ENCODE measurements at places on chromosomes 2 and 18. TPM values are rescaled to one million over a fixed set of nuclear protein-coding genes. Genes with fewer than 3 reads are reported as not detected.

Gene WNT10A
- 7.7 TPM for total RNA-seq

Gene SIX3
- total RNA-seq: not detected

Gene RETREG2
- total RNA-seq: 72.7 TPM

Gene RBKS
- total RNA-seq: 1.1 TPM

Gene EMILIN2
- 1.3 TPM for total RNA-seq

Gene KIF3C
- 1.9 TPM for total RNA-seq

Gene CD302
- total RNA-seq: 0.48 TPM

Gene REG3G
- total RNA-seq: not detected

Gene SLC4A3
- 5.3 TPM for total RNA-seq

Gene THOC1
- total RNA-seq: 26.7 TPM

Gene NEB
- total RNA-seq: 0.21 TPM

Gene COL6A3
- 0.72 TPM for total RNA-seq

Gene RUFY4
- total RNA-seq: not detected

Gene STK17B
- 74.0 TPM for total RNA-seq

Gene GCG
- not detected for total RNA-seq

Gene SPATA3
- not detected for total RNA-seq

Gene CNNM4
- 3.1 TPM for total RNA-seq

Gene CROCC2
- not detected for total RNA-seq

Gene TLX2
- not detected for total RNA-seq

Gene C1GALT1C1L
- total RNA-seq: not detected

Gene TPO
- not detected for total RNA-seq

Gene TDRD15
- total RNA-seq: not detected

Gene CCDC85A
- total RNA-seq: not detected

Gene DHRS9
- total RNA-seq: 0.72 TPM

Gene GREB1
- 0.21 TPM for total RNA-seq

Gene CCT7
- 351 TPM for total RNA-seq

Gene MAL
- total RNA-seq: 1.3 TPM

Gene C2orf66
- 0.43 TPM for total RNA-seq

Gene MYCN
- not detected for total RNA-seq

Gene MALL
- total RNA-seq: 67.1 TPM

Gene MYO3B
- total RNA-seq: 0.85 TPM

Gene SAG
- total RNA-seq: not detected

Gene THSD7B
- not detected for total RNA-seq

Gene WDR7
- total RNA-seq: 10.8 TPM

Gene TRIB2
- total RNA-seq: 11.5 TPM

Gene RAPGEF4
- 1.4 TPM for total RNA-seq

Gene L3MBTL4
- 1.9 TPM for total RNA-seq

Gene ABCB11
- total RNA-seq: not detected

Gene CPS1
- 19.8 TPM for total RNA-seq

Gene KCNJ3
- total RNA-seq: not detected

Gene ARHGAP15
- total RNA-seq: not detected

Gene EPC2
- 9.2 TPM for total RNA-seq

Gene HOXD9
- total RNA-seq: not detected

Gene MC5R
- total RNA-seq: not detected
